ENCODE measurements at places on chromosomes 16 and 17.
A peak's percentile ranks its signal among the peaks of the same experiment; 100 is the strongest.

DNA sequence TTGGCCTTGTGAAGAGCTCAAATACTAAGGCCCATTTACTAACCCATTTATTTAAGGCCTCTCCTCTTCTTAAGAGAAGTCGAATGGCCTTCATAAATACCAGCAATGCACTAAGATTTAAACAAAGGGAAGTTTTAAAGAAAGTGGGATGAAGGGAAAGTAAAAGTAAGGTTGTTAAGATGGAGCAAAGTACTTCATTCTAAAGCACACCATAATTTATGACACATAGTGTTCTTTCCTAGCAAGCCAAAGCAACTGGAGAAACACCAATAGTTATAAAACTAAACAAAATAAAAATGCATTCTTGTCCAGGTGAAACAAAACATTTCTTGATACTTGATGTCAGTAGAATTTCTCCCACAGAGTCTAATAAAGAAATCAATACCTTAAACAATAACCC lies 27.9 kb downstream of the CDH11 start:
- DNase-seq: no peak

- DNase-seq: no peak
Measured at GRCh38 chr16:71337631-71338030, 20.9 kb upstream of the CALB2 start.

- DNase-seq: peak; percentile 57
Measured at GRCh38 chr17:8041249-8041928, 2.5 kb downstream of the ALOX15B start.

- DNase-seq: no peak
Measured at GRCh38 chr17:79003661-79004411, 5.7 kb downstream of the CANT1 start.

All from RPMI8226 (cell line).